ENCODE measurements at places on chromosomes 6 and 20. TPM values are rescaled to one million over a fixed set of nuclear protein-coding genes. Genes with fewer than 3 reads are reported as not detected.

DNA sequence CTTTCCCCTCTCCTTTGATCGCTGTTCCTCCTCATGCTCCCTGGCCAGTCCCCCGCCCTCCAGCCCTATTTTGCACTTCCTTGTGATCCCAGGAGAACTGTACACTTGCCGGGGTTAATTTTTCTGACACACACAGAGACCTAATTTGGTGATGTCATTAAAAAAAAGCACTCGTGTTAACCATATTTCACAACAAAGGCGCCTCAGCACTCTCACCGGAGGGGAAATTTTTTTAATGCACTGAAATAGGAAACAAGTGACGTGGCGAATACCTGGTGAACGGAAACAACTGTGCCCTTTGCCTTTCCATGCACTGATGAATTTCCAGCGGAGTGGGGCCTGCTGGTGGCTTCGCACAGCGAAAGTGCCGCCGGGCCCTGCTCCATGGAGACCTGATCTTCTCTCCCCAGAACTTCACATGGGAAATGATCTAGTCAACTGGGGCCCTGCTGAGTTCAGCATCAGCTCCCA lies 53.9 kb upstream of the TAGAP start:
- DNase-seq: no peak

Gene C6orf62
- 31.4 TPM for total RNA-seq

- DNase-seq: no peak
Observed at GRCh38 chr20:10551732-10552724, 116.9 kb downstream of the SLX4IP start.

Gene C20orf202
- total RNA-seq: not detected

Gene PRRT1
- total RNA-seq: 1.8 TPM
